ENCODE measurements at places on chromosomes 2 and 18. TPM values are rescaled to one million over a fixed set of nuclear protein-coding genes. Genes with fewer than 3 reads are reported as not detected.

IL18R1 gene
- total RNA-seq, result 0.33 TPM

SFXN5 gene
- 14.8 TPM for total RNA-seq

CRYBA2 gene
- not detected for total RNA-seq

GAD1 gene
- not detected for total RNA-seq

NAT8 gene
- total RNA-seq, result not detected

COL3A1 gene
- 1,747 TPM for total RNA-seq

REG3A gene
- total RNA-seq, result not detected

EFR3B gene
- total RNA-seq, result 0.87 TPM

EFHD1 gene
- not detected for total RNA-seq

TSPYL6 gene
- total RNA-seq, result not detected

MFF gene
- 65.3 TPM for total RNA-seq

ABHD1 gene
- total RNA-seq, result under 0.01 TPM

PTPRN gene
- total RNA-seq, result 58.1 TPM

C2orf74 gene
- total RNA-seq, result 14.1 TPM

OSGEPL1 gene
- total RNA-seq, result 18.6 TPM

NYAP2 gene
- not detected for total RNA-seq

ALPG gene
- total RNA-seq, result not detected

APCDD1 gene
- not detected for total RNA-seq

HRH4 gene
- total RNA-seq, result 0.12 TPM

NDC80 gene
- total RNA-seq, result 17.2 TPM

LCT gene
- under 0.01 TPM for total RNA-seq

CTIF gene
- total RNA-seq, result 14.6 TPM

POLR1A gene
- 17.2 TPM for total RNA-seq

MSGN1 gene
- not detected for total RNA-seq

SKOR2 gene
- not detected for total RNA-seq

CYP27A1 gene
- total RNA-seq, result 25.1 TPM

All from uterine smooth muscle cell (primary cell).